A172 (cell line): ENCODE measurements at places on chromosomes 7 and 10.

GRCh38 chr7:5393328-5393727, 30.3 kb downstream of the TNRC18 start:
- DNase-seq: no peak

DNA sequence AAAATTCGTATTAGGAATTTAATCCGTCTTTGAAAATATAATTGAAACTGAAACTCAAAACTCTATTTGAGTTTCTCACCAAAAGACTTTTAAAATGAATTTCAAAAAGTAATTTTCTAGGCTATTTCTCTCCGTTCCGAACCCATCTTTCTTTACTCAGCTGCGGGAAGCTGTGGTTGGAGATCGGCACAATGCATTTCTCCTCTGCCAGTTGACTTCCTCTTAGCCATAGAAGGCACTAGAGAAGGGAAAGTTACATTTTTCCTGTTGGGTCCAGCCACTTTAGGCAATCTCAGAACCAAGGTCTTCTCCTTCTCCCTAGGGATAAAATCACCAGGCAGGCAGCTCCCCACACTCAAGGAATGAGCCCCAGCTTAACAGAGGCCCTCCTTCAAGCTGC, 133.6 kb upstream of the COL1A2 start:
- DNase-seq: no peak

DNA sequence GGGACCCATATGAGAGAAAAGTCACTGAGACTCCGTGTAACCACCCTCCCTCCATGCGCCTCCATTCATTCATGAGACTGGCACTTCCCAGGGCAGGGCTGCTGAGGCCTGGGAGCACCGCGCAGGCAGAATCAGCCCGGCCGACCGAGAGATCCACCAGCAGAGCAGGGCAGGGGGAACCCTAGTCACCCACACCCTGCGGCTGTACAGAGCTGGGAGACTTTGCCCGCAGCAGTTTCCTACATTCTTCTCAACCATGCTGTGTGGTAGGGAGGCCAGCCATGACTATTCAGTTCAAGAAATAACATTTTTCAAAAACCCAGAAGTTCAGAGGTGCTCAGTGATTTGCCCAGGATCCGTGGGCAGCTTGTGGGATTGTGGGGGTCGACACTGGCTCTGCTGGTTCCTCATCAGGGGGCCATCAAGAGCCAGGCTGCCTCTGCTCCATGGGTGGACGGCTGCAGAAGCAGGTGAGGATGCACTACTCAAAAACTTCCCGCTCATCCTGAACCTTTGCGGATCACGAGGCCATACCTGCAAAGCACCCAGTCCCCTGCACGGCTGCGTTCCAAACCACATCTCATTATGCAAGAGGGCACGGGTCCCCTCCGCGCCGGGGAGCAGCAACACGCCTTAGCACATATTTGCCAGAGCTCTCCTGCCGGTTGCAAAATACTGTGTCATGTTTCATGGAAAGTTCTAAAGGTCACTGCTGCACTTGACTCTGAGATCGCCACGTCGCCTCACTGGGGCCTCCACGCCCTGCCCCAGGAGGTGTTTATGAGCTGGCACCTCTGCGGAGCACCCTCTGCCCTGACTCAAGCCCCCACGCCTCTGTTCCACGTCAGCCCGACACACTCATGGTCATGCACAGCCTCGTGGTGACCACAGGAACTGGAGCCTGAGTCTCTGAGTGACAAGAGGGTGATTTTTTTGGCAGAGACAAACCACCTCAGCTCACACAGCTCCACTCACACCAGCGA, 132.0 kb downstream of the PRKAG2 start:
- DNase-seq: peak; percentile 88

GRCh38 chr7:42925630-42926029, 6.3 kb downstream of the PSMA2 start:
- no peak for DNase-seq

- peak; percentile 28 for DNase-seq
These were observed 220.1 kb downstream of the PPP1R3A start for GRCh38 chr7:113698556-113699220.

DNA sequence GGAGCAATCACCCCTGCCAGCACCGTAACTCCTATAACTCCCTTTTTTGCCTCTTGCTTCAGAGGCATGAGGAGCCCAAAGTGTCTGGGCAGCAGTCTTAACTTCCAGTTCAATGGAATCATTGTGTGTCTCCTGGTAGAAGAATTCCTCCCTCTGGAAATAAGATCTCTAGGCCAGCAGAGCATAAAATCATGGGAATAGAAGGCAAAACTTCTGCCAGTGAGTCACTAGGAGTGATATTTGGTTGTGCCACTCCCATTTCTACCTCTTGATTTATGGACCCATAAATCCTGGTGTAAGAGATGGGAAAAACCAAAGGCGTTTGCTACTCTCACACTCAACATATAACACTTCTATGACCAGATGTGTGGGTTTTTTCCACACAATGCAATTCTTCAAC, 104.9 kb upstream of the FAM180A start:
- DNase-seq: peak; percentile 84

DNA sequence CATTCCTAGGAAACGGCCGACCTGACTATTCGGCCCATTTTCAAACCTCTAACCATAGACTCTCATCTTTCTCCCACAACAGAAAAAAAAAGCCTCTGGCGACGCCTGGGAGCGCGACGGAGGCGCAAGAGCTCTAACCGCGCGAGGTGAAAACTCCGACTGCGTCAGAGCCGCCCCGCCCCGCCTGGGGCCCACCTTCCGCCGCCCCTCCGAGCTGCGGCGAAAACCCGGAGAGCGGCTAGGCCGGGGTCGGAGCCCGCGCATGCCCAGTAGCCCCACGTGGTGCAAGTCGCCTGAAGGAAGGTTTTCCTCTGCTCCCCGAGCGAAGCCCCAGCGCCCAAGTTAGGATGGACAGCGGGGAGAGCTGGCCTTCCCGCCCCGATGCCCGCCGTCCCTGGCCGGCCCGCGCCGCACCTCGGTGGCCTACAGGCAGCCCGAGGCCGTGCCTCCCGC, 683 bp upstream of the SGMS1 start:
- peak; percentile 80 for DNase-seq

GRCh38 chr10:14616955-14617730, 157.6 kb downstream of the FAM107B start:
- DNase-seq: no peak

GRCh38 chr7:116525913-116526861, 1.4 kb downstream of the CAV1 start:
- DNase-seq: peak; percentile 70

- DNase-seq: no peak
These were observed 18.5 kb downstream of the ESYT2 start for GRCh38 chr7:158810846-158811245.

- no peak for DNase-seq
These were observed 13.2 kb downstream of the DNAJC9 start for GRCh38 chr10:73233883-73234282.

DNA sequence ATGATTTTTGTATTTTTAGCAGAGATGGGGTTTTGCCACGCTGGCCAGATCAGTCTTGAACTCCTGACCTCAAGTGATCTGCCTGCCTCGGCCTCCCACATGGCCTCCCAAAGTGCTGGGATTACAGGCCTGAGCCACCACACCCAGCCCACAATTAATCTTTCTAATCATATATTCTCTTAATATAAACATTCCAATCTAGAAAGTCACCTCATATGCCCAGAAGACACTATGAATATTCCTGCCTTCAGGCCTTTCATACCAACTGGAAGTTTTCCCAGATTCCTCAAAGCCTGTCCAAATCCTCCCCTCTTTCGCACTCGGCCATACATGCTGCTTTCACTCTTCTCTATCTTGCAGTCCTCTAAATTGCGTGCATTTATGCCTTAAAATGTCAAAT, 32.6 kb downstream of the PDZD8 start:
- peak; percentile 91 for DNase-seq

DNA sequence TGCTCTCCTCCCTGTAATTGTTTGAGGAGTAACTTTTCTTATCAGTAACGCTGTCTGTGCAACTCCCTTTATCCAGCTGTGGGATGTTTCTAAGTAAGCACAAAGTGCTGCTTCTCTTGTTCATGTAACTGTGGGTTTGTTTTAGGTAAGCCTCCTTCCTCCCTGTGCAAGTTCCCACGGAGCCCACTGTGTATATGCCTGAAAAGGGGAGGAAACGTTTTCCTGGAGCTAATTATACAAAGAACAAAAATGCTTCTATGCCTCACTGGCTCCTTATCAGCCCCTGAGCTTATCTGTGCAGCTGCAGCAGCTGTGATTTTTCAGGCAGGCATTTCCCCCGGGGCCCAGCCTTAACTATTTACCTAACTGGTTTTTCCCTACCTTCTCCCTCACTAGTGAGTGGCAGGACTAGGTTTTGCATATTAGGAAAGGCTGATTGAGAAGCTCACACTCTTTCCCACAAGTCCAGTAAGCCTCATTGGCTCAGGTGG, 593.4 kb upstream of the GHITM start:
- DNase-seq: peak; percentile 30

- no peak for DNase-seq
These were observed 73.4 kb downstream of the ABI1 start for GRCh38 chr10:26787362-26787761.

- no peak for DNase-seq
These were observed 72.9 kb upstream of the POM121L12 start for GRCh38 chr7:52962402-52963076.

DNA sequence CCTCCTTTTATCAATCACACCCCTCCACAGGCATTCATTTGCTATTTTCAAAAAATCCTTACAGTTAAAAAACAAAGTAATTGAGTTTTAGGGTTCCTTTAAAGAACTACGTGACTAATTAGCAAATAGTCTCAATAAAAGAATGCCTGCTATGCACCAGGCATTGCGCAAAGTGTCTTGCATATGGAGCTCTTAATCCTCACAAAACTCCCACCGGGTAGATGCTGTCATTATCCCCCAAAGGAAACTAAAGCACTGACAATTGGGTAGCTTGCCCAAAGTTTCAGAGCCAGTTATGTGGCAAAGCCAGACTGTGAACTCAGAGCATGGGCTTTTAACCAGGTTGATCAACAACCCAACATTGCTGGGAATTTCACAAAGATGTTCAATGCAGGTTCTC, 305.7 kb downstream of the ELMO1 start:
- no peak for DNase-seq

GRCh38 chr7:90931986-90932916, 332.0 kb upstream of the FZD1 start:
- no peak for DNase-seq

GRCh38 chr7:55150709-55151451, 132.1 kb downstream of the EGFR start:
- no peak for DNase-seq

- DNase-seq: no peak
These were observed 17.5 kb upstream of the CYP2E1 start for GRCh38 chr10:133509700-133510099.

DNA sequence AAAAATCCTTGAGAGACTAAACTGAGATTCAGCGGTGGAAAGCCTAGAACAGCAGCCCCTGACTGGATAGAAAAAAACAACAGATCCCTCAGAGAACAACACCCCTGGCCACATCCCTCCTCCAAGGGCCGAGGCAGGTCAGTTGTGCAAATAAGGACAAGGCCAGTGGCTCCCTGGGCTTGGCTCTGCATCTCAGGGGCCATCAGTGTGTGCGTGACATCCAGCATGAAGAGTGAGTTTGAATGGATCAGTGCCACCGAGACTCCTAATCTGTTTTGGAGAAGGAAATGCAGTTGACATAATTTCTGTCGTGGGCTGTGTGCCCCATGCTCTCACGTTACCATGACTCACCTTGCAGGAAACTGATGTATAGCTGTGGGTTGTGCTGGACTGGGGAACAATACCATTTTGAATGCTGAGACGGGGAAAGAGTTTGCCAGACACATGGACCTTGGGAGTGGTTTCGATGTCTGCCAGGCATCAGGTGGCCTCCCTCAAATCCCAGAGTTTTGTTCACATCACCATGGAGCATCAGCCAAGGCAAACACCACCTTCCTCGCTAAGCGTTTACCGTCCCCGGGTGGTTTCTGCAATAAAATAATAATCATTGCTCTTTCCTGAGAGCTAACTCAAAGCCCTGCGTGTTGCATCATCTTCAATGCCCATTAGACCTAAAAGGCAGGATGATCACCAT, 153.2 kb upstream of the FZD8 start:
- peak; percentile 68 for DNase-seq

GRCh38 chr7:138954545-138955475, 26.4 kb downstream of the KIAA1549 start:
- no peak for DNase-seq

DNA sequence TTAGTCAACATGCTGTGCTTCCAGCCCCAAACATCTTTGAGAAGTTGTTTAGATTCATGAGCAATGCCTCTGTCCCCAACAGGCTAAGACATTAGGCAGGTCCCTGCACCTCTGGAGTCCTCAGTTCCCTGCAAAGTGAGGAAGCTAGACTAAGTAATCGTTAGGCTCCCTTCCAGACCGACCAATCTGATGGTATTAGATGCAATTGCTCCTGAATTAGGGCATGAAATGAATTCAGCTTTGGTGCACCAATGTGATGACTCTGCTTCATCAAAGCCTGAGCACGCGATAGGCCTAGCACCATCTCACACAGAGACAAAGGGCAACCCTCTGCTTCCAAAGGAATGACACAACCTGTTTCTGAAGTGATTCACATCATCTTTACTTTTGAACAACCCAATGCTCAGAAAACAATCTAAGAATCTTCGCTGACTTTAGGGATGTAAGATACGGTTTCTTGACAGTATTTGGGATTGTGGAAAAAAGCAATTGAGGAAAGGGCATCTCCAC, 723 bp upstream of the TES start:
- no peak for DNase-seq

GRCh38 chr10:49242604-49243003, 54.4 kb upstream of the TMEM273 start:
- no peak for DNase-seq

GRCh38 chr7:140060243-140060630, 2.5 kb downstream of the PARP12 start:
- no peak for DNase-seq

- DNase-seq: no peak
These were observed 26.9 kb downstream of the CCDC6 start for GRCh38 chr10:59879363-59879913.

DNA sequence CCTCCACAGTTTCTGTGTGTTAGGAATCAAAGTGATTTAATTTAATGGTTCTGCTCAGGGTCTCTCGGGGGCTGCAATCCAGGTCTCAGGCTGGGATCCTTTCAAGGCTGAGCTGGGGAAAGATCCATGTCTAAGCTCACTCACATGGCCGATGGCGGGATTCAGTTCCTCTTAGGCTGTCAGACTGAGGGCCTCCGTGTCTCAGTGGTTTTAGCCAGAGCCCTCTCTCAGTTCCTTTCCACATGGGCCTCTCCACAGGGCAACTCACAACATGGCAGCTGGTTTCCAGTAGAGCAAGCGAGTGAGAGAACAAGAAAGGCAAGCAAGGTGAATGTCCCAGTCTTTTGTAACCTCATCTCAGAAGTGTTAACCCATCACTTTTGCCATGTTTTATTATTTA, 26.9 kb downstream of the CAV1 start:
- no peak for DNase-seq
